ENCODE measurements at places on chromosomes 5 and 9.

DNA sequence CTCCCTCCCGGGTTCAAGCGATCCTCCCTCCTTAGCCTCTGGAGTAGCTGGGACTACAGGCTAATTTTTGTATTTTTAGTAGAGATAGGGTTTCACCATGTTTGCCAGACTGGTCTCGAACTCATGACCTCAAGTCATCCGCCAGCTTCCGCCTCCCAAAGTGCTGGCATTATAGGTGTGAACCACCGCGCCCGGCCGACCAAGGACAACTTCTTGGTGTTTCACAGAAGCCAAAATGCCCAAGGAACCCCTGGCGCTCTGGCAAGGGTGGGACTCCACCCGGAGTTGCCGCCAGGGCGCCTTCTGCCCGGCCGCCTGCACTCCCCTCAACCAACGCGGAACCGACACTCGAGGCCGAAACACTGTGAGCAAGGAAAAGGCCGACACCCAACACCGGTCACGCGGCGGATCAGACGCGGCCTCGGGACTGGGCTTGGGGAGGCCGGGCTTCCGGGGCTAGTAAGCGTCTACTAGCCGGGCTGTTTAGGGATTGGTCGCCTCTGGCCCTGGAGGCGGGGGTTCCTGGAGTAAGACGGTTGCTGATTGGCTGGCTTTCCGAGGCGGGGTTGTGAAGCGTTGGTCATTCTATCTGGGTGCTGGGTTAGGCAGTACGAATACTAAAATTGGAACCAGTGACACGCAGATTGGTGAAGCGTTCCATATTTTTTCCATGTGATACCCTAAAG, 7.7 kb upstream of the CFAP157 start:
- peak; percentile 99 for DNase-seq

- no peak for DNase-seq
Observed at GRCh38 chr5:32506799-32507198, 62.3 kb upstream of the ZFR start.

DNA sequence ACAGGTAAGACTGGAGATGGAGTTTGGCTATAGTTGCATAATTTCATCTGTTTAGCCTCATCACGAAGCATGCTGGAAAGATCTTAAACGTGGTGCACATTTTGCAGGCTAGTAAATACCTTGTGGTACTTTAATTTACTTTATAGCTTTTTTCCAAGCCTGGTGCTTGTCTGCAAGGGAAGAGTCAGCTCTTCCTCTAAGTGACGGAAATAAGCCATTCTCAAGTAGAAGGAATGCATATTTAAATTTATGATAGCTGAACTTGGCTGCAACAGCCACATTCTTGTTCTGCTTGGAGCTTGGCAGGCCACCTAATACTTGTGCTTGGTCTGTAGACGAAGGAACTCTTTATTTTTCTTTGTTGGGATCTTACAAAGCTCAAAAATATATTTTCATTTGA, 188.0 kb upstream of the PIK3R1 start:
- no peak for DNase-seq

- no peak for DNase-seq
Observed at GRCh38 chr9:35548571-35548970, 56.5 kb upstream of the TESK1 start.

DNA sequence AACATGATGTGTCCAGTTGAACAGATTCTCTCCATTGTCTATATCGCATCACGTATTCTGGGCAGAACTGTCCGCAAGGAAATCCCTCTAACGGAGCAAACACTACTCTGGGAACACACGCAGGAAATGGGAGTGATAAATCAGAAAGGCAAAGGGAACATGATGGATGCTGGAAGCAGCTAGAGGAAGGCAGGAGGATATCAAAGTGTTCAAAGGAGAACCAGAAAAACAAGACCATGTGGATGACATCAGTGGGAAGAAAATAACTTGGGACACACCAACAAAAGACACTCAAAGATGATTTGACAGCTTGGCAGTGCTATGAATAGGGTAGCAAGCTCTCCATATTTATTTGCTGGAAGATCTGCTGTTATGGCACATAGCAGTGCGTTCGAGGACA, 142.9 kb downstream of the PLK2 start:
- DNase-seq: no peak

DNA sequence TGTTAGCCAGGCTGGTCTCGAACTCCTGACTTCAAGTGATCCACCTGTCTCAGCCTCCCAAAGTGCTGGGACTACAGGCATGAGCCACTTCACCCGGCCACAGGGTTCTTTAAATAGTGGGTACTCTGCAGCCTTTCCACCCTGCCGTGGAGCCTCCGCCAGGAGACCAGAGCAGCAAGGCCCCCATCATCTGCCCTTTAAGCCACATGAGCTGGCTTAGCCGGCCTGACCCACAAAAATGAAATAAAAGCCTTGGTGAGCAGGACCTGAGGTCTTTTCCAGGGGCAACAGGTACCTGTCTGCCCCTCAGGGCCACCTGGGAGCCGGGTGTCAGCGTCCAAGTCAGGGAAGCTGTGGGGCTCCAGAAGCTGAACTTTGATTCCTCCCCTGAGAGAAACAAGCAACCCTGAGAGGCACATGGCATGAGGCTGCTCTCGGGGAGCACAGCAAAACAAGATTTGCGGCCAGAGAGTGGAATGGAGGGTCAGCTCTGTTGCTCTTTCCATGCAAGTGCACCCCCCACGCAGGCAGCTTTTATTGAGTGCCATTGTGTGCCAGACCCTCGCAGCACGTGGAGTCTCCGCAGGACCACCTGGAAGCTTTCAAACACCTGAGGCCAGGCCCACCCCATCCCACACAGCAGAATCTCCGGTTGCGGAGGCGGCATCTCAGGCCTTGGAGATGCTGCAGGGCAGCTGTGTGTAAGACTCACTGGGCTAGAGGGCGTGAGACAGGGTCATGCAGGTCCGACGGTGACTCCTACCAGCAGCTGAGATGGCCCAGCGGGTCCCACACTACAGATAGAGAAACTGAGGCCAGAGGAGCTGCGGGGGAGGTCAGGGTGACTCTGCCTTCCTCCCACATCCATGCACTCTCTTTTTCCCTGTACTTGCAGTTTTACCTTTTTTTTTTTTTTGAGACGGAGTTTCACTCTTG, 4.8 kb upstream of the WNK2 start:
- DNase-seq: no peak

Data from adrenal gland (tissue), 19 donors.